ENCODE measurements at places on chromosomes 2 and 18. TPM values are rescaled to one million over a fixed set of nuclear protein-coding genes. Genes with fewer than 3 reads are reported as not detected.

The ESPNL gene
- 0.15 TPM for total RNA-seq

The SCG2 gene
- total RNA-seq = not detected

DNA sequence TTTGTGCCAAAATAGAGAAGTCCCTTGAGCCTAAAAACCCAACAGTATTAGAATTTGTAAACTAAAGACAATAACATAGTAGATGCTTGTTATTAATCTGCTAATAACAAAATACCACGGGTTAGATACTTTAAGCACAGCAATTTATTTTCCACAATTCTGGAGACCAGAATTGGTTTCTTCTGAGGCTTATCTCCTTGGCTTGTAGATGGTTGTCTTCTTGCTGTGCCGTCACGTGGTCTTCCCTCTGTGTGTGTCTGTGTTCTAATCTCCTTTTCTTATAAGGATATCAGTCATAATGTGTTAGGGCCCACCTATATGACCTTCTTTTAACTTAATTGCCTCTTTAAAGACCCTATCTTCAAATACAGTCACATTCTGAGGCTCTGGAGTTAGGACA is 260.1 kb downstream of the CYRIA start:
- DNase-seq = no peak

The ASAP2 gene
- total RNA-seq = 0.15 TPM

DNA sequence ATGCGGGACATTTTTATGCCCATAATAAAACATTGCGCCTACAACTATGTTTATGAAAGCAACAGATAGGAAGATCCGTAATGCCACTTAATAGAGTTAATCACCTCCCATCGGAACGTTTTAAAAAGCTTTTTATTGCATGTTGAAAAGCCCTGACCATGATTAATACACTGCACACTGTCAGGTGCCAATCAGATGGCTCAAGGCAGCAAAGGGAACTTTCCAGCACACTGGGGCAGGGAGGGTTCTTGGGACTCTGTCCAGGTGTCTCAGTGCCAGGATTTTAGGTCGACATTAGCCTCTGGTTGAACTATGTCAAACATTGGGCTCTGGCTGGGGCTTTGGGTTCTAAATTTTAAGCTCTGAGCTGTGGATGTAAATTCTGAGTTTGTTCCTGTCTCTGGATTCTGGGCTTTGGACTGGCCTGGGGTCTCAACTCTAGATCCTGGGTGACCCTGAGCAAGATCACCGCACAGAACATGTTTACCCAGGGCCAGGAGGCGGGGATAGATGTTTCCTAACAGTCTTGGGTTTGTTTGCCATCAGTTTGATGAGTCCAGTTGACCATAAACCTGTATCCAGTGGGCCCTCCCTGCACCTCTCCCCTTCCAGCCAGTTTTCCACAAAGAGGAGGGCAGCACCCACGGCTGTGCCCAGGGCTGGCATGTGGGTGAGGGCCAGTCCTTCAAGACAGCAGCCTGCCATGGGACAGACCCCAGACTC is 262.7 kb downstream of the ATAD2B start:
- no peak for DNase-seq

The TGIF1 gene
- 24.1 TPM for total RNA-seq

GRCh38 chr2:8393506-8393905 is 288.4 kb upstream of the ID2 start:
- no peak for DNase-seq

GRCh38 chr2:6081955-6082624 is 389.9 kb downstream of the SOX11 start:
- DNase-seq = no peak

- DNase-seq = peak; percentile 24
Measured at GRCh38 chr2:189442468-189442867, 1.2 kb downstream of the WDR75 start.

The CNNM3 gene
- total RNA-seq = 19.9 TPM

DNA sequence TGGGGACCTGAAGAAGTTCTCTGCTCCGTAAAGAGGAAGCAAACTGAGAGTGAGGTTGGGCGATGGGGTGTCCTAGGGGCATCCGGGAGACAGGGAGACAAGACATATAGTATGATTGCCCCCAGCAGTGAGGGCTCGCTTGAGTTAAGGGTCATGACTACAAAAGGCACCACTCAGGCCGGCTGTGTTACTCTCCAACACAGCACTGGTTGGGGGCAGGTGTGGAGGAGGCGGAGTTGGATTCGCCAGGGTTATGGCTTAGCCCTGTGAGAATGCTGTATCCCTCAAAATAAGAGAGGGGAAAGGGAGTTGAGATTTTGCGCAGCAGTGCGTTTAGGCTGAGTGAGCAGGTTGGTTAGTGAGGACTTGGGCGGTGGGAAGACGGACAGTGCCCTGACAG is 12.0 kb downstream of the DYSF start:
- no peak for DNase-seq

DNA sequence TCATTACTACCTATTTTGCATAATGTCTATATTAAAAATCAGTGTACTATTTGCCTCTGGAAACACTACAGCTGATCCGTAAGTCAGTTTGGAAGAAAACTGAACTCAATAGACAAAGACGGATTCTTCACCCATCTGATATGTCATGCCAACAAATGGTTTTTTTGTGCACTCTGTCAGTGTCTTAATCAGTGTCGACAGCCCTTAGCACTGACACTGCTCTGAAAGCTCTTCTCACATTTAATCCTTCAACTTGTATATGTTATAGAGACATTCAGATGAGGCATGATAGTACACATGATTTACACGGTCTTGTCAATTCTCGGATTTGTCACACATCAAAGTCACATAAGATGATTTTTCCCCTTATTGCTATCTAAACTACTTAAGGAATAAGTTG is 347.5 kb upstream of the GALNT5 start:
- no peak for DNase-seq

The NOSTRIN gene
- total RNA-seq = not detected

DNA sequence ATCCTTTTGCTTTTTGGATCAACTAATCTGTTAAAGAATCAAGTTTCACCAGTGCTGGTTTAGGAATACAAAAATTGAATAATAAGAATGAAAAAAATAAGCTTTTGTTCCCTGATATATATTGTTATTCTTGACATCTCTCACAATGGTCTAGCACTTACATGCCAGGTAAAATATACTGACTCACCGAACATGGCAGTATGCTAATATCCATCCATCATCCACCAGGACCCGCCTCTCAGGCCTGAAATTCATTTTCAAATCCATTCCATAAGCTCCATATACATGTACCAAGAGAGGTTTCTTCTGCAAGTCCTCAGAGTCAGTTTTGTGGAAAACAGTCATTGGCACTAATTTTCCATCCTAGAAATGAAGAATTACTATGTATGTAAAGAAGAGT is 32.5 kb downstream of the PREPL start:
- DNase-seq = no peak

GRCh38 chr2:2230433-2230817 is 100.7 kb downstream of the MYT1L start:
- no peak for DNase-seq

Measured in activated naive CD4-positive, alpha-beta T cell treated with anti-CD3 and anti-CD28 coated beads for 36 hours (primary cell).